ENCODE measurements at places on chromosomes 4 and X.

DNA sequence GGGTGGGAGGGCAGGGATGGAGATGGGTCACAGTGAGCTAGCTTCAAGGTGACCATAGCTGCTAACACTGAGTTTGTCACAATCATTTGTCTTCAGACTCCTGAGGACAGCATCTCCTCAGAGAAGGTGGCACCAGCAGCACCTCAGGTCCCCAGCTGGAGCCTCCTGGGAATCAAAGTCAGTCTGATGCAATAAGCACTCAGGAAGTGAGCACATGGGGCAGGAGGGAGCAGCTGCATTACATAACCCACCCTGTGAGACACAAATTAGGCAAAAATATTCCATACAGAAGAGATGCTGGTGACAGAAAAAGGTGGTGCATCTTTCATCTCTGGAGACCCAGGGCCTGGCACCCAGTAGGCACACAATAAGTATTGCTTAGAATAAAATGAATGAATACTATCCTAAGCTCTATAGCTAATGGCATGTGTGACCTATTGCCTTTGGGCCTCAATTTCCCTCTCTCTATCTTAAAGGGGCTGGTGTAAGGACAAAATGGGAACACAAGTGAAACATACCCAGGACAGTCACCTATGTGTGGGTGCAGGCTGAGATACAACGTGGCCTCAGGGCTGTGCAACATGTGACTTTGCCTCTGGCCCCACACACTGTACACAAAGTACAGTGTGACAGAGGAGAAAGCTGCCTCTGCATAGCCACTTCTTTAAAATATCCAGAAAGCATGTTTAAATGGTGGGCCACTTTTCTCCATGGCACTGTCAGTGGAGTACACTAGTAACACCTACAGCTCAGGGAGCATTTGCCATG lies 37.1 kb downstream of the SLC39A8 start:
- no peak for DNase-seq

- DNase-seq, result no peak
These were observed 773 bp upstream of the TXLNG start for GRCh38 chrX:16785247-16786138.

GRCh38 chr4:150679018-150679764 lies 97.2 kb downstream of the MAB21L2 start:
- no peak for DNase-seq

DNA sequence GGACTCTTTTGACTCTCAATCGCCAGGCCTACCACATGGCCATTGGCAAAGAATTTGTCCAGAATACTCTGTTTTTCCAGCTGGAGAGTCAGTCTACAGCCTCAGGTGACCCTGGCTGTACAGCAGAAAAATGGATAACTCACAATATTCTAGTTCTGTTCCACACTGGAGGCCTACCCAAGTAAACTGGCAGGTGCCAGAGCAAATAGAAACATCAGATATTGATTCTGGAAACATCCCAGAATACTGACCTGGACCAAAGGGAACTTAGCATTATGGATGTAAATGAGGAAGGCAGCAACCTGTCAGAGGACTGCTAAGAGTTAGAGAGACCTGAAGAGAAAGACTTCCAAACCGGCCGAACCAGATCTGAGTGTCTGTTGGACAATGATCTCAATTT lies 147.9 kb upstream of the SMAD1 start:
- no peak for DNase-seq

- DNase-seq, result no peak
These were observed 34.7 kb upstream of the LHFPL1 start for GRCh38 chrX:112714357-112714918.

DNA sequence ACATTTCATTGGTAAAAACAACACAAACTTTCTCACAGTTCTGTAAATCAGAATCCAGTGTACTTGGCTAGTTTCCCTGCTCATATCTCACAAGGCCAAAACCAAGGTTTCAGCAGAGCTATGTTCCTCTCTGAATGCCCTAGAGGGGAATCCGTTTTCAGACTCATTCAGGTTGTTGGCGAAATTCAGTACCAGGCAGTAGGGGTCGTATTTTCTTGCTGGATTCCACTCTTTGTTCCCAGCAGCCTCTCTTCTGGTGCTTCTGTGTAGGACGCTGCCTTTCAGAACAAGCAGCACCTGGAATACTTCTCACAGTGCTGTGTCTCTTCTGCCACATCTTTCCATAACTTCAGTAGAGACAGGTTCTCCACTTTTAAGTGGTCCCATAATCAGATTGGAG lies 351.9 kb downstream of the PCDH18 start:
- DNase-seq, result no peak

DNA sequence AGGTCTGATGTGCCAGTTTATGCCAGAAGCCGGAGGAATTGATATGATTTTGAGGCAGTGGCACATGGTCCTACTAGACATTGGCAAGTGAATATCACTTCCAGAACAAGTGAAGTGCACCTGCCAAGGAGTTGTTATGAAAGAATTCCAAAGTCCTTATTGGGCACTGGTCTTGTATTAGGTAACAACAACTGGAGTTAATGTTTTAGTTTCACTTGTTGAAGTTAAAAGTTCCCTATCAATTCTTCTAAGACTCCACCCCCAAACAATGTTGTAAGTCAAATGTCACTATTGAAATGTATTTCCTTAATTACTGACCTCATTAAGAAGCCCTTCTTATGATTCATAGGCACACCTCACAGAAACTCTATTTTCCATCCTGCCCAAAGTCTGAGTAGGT lies 3.1 kb downstream of the TET2 start:
- no peak for DNase-seq

- no peak for DNase-seq
These were observed 32.4 kb downstream of the SAT1 start for GRCh38 chrX:23815376-23815775.

GRCh38 chrX:135009838-135010237 lies 12.5 kb downstream of the RTL8B start:
- no peak for DNase-seq

GRCh38 chr4:95183656-95184408 lies 364.9 kb downstream of the UNC5C start:
- no peak for DNase-seq

DNA sequence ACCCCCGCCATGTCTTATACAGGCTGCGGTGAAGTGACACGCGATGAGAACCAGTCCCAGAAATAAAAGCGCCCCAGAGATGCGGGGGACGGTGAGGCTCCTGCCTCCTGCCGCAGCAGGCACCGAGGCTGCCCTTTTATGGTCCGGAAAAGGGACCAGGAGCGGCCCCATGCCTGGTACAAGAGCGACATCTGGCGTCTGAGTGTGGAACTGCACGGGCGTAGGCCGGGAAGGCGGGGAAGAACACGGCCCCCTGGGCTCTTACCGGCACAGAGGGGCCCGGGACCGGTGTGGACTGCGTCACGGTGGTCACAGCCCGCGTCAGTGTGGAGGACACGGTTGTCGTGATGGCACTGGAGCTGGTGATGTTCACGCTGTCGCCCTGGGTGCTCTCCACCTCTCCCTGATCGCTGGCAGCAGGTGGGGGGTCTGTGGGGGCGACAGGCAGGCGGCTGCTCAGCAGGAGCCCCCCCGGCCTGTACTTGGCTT lies 8.9 kb upstream of the RENBP start:
- no peak for DNase-seq

DNA sequence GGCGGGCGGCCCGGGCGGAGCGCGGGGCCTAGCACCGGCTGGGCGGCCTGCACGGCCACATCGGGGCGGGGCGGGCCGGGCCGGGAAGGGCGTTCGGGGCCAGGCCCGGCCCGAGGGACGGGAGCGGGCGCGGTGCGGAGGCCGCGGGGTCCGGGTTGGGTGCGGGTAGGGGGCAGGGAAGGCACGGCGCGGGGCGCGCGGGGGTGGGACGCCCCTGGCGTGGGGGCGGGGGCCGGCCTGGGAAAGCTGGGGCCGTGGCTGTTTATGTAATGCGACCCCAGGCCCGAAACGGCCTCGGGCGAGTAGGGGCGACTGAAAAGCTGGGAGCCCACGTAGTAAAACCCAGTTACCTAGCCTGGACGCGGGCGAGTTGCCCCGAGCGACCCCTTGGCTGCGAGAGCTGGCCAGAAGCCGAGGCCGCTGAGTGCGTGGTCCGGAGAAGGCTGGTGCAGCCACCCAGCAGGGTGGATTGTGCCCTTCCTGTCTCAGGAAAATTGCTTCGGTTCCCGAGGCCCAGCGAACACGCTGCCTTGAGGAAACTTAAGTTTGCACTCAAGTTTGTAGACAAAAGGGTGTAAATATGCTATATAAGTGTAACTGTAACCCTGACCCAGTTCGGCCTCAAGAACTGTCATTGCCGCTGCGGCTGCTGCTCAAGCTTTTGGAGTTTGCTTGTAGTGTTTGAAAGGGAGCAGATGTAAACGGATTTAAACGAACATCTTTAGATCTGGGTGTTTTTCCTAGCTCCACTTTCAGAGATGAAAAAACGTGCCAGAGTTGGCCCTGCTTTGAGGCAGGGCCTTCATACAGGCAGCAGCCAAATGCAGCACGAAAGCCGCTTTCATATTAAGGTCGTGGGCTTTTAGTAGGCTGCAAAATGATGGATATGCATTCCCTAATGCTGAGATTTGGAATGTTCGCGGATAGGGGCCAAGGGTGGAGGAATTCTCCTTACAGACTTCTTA lies 674 bp downstream of the SEC24B start:
- DNase-seq, result no peak

- DNase-seq, result no peak
These were observed 617.7 kb upstream of the SMIM31 start for GRCh38 chr4:164136180-164136616.

DNA sequence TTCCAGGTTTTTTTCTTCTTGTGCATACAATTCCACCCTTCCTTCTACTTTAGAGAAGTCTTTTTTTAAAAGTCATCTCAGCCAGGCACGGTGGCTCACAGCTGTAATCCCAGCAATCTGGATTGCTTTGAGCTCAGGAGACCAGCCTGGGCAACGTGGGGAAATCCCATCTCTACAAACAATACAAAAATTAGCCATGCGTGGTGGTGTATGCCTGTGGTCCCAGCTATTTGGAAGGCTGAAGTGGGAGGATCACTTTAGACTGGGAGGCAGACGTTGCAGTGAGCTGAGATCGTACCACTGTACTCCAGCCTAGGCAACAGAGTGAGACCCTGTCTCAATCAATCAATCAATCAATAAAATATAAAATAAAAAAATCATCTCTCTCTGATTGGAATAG lies 14.8 kb downstream of the ELOVL6 start:
- no peak for DNase-seq

- DNase-seq, result no peak
These were observed 25.8 kb upstream of the SOD3 start for GRCh38 chr4:24769571-24769970.

- no peak for DNase-seq
These were observed 43.9 kb downstream of the CLNK start for GRCh38 chr4:10640561-10641201.

DNA sequence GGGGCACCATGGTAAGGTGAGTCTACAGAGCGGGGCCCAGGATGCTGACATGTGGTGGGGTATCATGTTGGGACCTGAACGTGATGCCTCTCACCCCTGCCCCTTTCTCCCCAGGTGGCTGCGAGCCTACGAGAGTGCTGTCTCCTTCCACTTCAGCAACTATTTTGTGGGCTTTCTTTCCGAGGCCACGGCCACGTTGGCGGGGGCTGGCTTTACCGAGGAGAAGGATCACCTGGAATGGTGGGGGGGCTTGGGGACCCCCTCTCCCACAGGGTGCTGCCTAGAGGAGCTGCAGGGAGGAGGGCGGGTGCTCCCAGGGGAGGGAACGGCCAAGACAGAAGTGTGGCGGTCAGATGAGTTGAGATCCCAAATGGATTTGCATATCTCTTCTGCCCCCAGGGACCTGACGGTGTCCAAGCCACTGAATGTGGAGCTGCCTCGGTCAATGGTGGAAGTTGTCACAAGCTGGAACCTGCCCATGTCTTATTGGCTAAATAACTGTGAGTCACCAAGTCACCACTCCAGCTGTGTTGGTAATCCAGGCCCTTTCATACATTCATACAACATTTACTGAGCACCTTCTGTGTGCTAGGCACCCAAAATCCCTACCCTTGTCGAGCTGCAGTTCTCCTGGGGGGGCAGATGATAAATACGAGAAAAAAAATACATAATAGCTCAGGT lies 5.5 kb downstream of the PORCN start:
- no peak for DNase-seq

DNA sequence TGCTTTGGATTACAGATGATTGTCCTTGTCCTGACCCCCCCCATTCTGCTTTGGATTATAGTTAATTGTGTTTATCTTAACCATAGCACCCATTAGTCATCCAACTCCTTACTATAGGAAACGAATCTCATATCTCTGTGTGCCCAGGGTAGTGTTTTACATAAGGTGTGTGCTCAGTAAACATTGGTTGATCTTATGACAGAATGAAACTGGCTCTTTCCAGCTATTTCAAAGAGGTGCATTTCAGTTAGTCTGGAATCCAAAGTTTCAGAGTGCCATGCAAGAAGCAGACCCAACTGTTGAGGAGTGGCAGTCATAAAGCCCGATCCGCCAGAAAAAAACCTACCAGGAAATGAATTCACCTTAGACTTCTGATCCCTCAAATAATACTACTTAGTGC lies 14.7 kb downstream of the TRIM2 start:
- no peak for DNase-seq

GRCh38 chr4:55947254-55947882 lies 1.4 kb upstream of the CEP135 start:
- DNase-seq, result no peak

DNA sequence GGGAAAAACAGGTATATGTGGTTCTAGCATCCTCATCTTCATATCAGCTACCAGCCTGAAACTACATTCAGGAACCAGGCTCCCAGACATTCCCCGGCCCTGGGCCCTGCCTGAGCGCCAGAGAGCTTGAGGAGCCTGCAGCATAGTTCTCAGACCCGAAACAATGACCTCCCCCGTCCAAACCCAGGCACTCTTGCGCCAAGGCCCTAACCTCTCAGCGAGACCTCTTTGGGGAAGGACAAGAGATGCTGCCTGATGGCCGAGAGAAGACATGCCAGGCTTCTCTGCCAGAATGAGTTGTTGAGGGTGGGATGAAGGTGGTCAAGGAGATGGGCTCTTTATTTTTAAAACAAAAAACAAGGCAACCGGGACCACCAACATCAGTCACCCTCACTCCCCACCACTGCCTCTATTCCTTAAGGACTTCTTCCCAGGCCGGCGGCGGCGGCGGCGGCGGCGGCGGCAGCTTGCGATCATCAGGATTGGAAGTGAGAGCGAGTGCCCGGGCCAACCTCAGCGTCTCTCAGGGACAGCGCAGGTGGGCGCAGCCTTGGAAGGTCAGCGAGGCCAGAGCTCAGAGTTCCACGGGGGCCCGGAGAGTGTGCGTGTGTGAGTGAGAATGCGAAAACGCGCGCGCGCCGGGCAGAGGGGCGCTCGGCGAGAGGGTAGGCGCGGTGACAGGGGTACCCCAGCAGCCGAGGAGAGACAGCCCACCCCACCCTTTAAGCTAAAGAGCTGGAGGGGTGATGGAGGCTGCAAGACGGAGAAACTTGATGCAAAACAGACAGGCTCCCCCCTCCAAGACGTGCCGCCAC lies 601 bp downstream of the INPP4B start:
- DNase-seq, result no peak

DNA sequence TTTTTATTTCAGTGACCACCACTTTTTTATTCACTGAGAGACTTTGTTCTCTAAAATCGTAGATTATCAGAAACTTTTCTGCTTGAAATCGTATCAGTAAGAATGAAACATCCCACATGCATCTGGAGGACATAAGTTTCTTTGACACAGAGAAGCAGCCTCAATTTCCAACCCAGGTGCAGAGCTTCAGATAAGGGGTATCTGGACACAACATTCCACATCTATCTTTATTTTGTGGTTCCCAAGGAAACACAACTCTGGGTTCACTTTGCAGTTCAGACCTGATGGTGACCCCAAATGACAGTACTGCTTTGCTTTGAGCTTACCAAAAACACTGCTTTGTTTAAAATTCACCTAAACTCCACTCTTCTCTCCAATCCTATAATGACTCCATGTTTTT lies 1.3 kb upstream of the CLCN5 start:
- DNase-seq, result no peak

Measured in DMS79 (cell line).